ENCODE measurements at places on chromosomes 4 and X.

DNA sequence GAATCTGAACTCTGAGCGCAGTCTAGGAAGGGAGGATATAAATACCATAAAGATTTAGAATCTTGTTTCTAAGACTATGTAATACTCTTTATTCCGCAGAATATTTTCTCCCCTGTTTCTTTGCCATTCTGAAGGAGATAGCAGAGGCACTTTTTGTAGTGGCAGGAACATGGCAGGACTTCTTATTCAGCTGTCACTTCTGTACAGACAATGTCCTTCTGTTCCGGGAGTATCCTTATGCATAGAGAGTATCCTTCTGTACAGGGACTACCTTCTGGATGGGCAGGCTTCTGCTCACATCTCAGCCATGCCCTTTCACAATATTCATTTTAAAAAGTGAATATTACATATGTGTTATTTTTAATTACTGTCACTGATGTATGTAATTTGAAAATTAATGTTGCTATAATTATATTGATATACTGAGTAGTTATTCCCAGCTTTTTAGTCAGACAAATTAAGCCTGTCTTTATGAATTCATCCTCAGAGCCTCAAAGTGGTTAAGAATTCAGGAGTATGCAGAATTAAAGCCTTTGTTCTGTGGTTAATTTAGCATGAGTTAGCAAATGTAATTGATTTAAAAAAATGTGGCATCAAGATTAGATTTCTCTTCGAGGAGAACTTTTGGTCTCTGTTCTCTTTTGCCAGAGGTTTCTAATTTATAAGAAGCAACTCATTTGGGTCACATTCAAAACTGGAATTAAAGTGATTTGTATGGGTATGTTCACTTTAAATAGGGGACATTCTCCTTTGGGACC lies 174.4 kb downstream of the FHIP1A start:
- DNase-seq = no peak

DNA sequence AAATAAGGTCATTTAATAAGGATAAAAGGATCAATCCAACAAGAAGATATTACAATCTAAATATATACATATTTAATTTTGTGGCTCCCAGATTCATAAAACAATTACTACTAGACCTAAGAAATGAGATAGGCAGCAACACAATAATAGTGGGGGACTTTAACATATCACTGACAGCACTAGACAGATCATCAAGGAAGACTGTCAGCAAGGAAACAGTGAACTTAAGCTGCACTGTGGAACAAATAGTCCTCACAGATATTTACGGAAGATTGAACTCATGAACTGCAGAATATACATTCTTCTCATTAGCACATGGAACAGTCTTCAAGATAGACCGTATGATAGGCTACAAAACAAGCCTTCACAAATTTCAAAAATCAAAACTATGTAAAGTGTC lies 56.1 kb upstream of the NAP1L2 start:
- no peak for DNase-seq

DNA sequence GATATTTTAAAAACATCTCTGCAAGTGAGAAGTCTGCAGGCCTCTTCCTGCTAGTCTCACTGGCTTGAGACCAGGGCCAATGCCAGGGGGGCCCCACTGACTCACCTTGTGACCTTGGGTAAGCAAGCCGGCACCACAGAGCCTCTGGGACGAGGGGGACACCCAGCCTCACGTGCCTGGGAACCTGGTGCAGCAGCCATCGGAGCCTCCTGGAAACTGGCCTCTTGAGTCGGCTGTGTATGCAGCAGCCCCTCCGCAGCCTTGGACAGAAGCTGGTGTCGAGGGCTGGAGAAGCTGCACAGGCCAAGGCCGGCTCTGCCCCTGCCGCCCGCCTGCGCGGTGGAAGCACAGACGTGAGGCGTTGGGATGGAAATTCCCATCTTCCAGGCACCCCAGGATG lies 8.7 kb downstream of the TADA2B start:
- DNase-seq = no peak

- DNase-seq = no peak
These were observed 12.8 kb upstream of the SLITRK4 start for GRCh38 chrX:143648705-143649104.

- no peak for DNase-seq
These were observed 14.5 kb upstream of the STS start for GRCh38 chrX:7133050-7133440.

DNA sequence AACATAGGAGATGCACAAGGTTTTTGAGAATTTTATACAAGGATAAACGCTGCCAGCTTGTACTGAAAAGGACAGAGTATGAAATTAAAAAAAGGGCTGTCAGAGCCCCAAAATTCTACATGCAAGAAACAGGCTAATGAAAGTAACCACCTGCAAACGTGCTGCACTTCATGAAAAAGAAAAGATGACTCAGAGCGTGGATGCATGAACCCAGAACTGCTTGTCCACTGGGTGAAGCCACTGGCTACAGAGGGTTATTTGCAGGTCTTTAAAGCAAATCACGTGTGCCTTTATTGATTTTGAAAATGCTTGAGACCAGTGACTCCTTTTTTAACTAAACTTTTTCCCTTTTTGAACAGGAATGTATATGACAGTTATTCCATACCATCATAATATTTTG lies 25.3 kb upstream of the FRMD7 start:
- no peak for DNase-seq

- DNase-seq = no peak
These were observed 26.3 kb upstream of the RADX start for GRCh38 chrX:106585478-106585877.

- DNase-seq = no peak
These were observed 65.9 kb downstream of the NAT8L start for GRCh38 chr4:2125023-2125422.

- DNase-seq = no peak
These were observed 203.5 kb upstream of the TET2 start for GRCh38 chr4:104942990-104943743.

DNA sequence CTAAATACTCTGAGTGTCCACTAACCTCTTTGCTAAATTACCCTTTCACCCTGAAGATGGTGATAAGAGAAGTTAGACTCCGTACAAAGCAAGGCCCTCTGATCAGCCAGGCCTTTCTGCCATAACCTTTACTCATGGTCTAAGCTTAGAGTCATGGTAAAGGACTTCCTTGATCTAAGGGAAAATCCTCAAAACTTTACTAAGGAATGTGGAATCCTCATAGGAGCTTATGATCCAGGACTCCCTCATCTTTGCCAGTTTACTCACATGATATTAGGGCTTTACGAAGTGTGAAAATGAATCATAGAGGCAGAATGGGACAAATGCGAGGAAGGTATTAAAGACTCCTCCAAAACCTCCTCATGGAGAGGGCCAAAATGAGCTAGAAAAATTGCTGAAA lies 7.9 kb upstream of the FAM13A start:
- no peak for DNase-seq

DNA sequence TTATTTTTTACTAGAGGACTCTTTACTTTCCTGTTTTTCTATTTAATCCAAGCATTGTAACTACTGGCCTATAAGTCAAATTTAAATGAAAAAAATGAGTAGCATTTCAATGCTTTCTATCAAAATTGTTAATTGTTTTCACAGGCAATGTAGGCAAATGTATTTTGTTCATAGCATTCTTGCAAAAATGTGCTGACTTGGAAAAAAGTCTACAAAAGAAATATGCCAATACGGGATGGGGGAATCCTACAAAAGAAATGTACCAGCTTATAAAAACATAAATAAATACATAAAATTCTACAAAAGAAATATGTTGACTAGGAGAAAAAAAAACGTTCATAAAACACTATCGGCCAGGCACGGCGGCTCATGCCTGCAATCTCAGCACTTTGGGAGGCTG lies 14.9 kb upstream of the S100G start:
- DNase-seq = no peak

GRCh38 chr4:113331811-113332210 lies 282.4 kb downstream of the ANK2 start:
- DNase-seq = no peak

- DNase-seq = no peak
These were observed 124.2 kb upstream of the RBPJ start for GRCh38 chr4:26196567-26196966.
